ENCODE measurements at places on chromosomes 5 and 9.

GRCh38 chr5:158013939-158014338 is 155.0 kb upstream of the CLINT1 start:
- DNase-seq: peak; percentile 1

- no peak for DNase-seq
These were observed 26.6 kb upstream of the LRRTM2 start for GRCh38 chr5:138901716-138902115.

GRCh38 chr5:99866740-99867139 is 668.4 kb upstream of the FAM174A start:
- no peak for DNase-seq

- DNase-seq: no peak
These were observed 192.2 kb downstream of the C9orf152 start for GRCh38 chr9:110015759-110016158.

DNA sequence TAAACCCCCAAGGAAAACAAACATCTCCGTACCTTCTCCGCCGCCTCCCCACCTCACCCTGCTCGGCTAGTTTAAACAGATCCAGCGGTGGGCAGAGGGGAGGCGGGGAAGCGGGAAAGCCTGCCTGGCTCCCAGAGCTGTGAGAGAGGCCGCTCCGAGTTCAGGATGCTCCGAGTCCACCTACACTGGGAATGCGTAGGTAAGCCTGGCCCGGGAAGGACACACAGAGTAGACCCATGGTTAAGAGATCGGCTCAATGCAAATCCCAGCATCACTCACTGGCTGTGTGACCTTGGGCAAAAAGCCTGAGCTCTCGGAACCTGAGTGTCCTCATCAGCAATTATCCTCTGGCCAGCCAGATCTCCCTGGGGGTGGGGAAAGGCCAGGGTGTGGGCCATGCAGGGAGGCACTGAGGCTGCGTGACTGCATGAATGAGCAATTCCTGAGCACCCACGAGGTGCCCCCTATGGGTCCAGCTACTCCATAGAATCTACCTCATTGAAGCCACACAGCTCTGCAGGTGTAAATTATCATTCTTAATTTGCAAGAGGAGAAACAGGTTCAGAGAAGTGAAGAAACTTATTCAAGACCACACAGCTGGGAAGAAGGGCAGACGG is 30.5 kb upstream of the LMX1B start:
- no peak for DNase-seq

- DNase-seq: no peak
These were observed 2.4 kb downstream of the GBA2 start for GRCh38 chr9:35746583-35746982.

DNA sequence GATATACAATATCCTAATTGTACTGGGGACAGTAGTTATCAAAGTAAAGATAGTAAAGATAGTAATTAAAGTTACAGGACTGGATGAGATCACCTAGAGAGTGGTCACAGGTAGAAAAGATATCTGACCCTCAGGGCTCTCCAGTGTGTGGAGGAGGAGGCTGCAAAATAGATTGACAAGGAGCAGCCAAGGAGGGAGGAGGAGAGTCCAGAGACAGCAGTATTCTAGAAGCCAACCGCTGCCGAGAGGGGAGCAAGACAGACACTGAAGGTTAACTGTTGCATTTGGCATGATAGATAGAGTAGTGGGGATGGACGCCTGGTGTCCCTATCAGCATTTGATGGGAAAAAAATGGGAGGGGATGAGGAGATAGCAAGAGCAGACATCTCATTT is 17.0 kb upstream of the F2RL1 start:
- no peak for DNase-seq

- no peak for DNase-seq
These were observed 1.3 kb downstream of the AK1 start for GRCh38 chr9:127876026-127876763.

DNA sequence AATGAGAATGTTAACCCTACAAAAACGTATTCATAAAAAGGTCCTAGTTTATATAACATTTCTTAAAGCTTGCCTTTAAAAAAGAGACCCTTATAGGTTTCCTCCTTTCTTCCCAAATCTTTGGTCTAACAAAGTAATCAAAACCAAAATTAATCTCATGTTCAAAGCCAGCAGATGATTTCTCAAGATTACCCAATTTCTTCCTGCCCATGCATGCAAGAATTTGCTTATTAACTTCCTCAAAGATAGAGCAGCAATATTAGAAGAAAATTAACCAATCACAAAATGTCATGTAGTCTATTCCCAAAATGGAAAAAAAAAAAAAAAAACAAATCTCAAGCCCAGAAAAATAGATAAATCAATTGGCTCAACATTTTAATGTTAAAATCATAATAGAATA is 114.9 kb downstream of the MLLT3 start:
- no peak for DNase-seq

DNA sequence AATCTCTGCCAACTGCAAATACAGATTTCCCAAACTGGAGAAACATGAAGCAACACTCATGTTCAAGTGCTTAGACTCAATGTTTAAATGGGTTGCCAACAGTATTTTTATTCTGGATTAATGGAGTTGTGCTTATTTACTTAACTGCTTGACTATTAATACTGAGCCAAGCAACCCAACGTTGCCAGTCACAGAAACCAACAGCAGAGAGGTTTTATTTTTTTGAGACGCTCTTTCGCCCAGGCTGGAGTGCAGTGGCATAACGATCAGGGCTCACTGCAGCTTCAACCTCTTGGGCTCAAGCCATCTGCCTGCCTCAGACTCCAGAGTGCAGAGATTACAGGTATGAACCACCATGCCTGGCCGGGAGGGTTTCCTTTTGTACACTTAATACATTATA is 8.5 kb upstream of the TMEM268 start:
- no peak for DNase-seq

- DNase-seq: no peak
These were observed 121.3 kb upstream of the OSMR start for GRCh38 chr5:38724301-38725030.
